ENCODE measurements at places on chromosomes 16 and 17. TPM values are rescaled to one million over a fixed set of nuclear protein-coding genes. Genes with fewer than 3 reads are reported as not detected.

SMIM5 gene
- 5.1 TPM for polyA plus RNA-seq

PTX4 gene
- polyA plus RNA-seq: not detected

- no peak for DNase-seq
These were observed at the start of gene TEKT5 for GRCh38 chr16:10694830-10695229. TEKT5 (minus strand) TSS chr16:10694930; CDS start chr16:10694873, 57 bp downstream.

PRR14 gene
- 50.1 TPM for polyA plus RNA-seq

TMEM204 gene
- polyA plus RNA-seq: 15.7 TPM

PYCARD gene
- 7.3 TPM for polyA plus RNA-seq

GRCh38 chr16:54817432-54817831 lies 113.2 kb upstream of the IRX5 start:
- no peak for DNase-seq

DNA sequence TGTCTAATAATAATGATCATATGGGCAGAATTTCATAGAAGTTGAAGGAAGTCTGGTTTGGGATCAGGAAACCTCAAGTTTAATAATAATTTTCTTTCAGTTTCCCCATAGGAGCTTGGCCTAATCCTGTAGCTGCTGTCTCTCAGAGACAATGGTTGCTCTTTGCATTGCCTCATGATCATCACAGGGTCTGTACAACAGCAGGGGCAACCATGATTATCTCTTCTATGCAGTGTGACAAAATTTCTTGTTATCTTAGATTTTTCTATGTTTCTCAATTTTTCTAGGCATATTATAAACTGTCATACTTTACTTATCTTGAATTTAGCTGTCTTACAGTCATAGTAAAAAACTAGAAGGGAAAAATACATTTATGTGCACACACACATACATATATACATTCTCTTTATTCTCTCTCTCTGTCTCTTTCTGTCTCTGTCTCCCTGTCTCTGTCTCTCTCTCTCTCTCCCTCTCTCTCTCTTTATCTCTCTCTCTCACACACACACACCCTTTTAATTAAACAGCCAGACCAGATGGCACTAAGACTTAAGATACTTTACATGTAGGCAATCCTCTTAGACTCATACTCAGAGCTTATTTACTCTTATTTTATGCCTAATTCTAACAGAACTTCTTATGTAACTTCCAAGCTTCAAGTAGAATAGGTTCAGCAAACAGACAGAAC lies 30.5 kb downstream of the SMIM36 start:
- no peak for DNase-seq

DNA sequence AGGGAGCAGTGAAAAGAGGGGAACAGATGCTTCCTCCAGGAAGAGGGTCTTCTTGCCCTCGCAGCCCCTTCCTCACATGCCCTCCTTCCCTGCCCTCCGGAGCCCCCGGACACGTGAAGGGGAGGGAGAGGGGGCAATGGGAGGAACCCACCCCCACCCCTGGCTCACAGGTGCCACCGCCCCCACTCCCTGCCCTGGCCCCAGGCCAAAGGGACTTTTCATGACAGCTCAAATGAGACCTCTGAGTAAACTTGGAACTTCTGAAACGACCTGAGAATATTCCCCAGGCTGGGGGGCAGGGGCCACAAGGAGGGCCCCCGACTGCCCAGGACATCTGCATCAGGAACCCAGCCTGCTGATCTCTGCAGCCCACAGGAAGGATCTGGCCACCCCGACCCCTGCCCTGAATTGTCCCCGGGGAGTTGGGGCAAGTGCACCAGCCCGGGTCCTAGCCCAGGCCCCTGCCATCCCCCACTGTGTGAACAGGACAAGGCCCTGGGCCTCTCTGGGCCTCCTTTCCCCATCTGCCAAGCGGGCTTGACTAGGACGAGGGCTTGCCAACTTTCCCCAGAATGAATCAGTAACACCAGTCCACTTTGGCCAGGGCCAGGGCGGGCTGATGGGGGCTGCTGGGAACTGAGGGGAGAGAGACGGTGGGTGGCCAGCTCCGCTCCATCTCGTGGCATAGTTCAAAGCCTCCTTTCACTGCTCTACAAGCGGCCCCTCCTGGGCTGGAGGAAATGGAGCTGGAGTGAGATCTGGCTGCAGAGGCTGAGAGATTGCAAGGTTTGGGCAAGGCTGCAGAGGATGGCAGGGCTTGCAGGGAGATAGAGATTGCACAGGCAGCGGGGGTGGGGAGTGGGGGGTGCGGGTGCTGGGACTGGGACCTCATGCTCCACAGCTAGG lies 3.8 kb downstream of the IL21R start:
- no peak for DNase-seq

DNA sequence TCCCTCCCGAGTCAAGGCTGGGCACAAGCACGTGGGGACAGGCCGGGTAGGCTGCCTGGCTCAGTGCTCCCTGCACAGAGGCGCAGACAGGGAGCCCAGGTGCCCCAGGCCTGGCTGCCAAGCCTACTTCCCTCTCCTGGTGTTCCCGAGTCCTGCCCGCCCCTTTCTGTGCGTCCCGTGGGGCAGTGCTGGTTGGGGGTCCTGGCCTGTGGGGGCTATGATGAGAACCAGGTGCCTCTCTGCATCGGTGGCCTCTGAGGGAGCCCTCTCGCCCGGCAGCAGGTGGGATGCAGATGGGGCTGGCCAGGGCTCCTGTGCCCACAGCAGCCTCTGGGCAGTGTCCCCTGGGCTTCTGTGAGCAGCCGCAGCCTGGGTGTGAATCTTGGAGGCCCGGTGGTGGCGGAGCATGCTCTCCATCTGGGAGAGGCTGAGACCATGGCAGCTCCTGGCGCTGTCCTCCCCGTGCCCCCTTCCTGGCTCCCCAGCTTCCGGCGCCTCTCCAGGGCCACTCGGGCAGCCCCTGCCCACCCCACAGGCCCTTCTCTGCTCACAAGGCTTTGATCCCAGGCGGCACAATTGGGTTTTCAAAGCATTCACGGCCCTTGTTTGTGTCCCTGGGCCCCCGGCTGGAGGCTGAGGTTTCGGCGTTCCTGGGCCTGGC lies 7.2 kb downstream of the CENPX start:
- DNase-seq: no peak

DNA sequence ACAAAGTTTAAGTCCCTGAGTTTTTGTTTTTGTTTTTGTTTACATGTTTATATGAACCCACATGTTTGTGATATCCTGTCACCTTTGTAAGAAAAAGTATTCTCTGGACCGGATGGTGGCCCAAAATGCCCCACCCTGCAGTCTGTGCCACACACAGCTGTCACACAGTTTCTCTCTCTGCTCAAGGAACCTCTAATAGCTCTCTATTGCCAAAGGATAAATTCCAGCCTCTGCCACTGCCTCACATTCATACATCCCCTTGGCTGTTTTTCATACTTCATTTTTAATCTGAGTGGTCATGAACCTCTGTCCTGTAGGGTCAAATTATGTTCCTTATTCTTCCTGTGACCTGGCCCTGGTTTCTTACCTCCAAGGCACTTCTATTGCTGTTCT lies 520.3 kb upstream of the CDH5 start:
- no peak for DNase-seq

DNA sequence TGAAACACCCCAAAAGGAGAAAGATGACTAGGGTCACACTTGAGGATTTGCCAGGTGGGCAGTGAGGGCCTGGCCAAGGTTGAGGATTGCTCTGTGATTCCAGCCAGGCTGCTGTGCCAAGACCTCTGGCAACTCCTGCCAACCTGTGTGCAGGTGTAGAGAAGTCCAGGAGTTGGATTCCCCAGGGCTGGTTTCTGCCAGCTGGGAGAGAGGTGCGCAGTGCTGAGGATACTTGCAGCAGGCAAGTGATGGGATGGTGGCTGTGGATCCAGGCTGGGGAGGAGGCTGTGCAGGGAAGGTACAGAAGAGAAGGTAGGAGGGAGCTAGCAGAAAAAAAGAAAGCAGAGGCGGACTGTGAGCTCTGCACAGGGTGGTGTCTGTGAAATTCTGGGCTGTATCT lies 6.6 kb downstream of the RIPOR1 start:
- DNase-seq: no peak

KRTAP2-3 gene
- not detected for polyA plus RNA-seq

TBC1D3H gene
- not detected for polyA plus RNA-seq

GRCh38 chr17:32253117-32253611 lies 12.5 kb upstream of the RHBDL3 start:
- peak; percentile 73 for DNase-seq

GRCh38 chr17:67239597-67239996 lies 5.4 kb downstream of the HELZ start:
- DNase-seq: no peak

DNAI2 gene
- 0.12 TPM for polyA plus RNA-seq

SDK2 gene
- polyA plus RNA-seq: 9.3 TPM

- DNase-seq: no peak
These were observed 16.6 kb downstream of the LDHD start for GRCh38 chr16:75099738-75100602.

DNA sequence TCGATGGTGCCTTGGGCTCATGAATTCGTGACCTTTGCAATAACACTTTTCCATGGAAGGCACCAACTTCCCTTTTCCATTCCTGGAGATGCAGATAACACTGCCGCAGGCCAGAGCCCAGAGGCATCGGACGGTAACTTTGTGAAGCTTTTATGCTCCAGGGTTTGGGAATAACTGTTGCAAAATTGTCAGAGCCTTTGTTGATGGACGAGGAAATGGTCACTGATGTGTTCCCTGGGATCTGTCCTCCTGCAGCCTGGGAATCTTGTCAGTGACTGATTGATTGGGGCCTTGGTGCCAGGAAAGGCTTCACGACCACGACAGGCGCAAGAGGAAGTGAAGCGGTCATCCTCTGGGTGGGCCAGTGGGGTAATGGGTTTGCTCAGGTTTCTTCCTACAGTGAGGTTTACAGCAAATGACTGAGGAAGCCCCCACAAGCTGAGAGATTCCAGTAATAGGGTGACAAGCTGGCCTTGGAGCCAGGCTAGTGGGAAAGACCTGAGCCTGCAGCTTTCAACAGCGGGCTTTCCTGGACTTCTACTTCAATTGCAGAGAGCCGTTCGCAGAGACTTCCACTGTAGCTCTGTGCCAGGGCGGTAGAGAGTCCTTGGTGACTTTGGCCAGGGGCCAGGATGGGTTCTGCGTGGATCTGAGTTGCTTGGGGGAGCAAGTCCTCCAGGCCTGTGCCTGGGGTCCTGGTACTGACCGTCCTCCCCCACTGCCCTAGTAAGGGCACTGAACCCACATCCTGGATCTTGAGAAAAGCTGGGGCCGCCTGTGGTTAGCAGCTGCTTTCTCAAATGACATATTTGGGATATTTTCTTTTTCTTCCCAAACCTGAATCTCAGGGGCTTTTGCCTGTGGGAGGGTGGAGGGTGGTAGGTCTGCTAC lies 37.6 kb downstream of the PGS1 start:
- no peak for DNase-seq

- no peak for DNase-seq
These were observed 69.2 kb downstream of the CDK12 start for GRCh38 chr17:39530513-39530912.

- DNase-seq: no peak
These were observed 12.9 kb upstream of the SLC39A11 start for GRCh38 chr17:73105431-73105830.

GRCh38 chr16:9526791-9527190 lies 435.3 kb downstream of the HAPSTR1 start:
- no peak for DNase-seq

GRCh38 chr16:54511222-54511731 lies 224.7 kb upstream of the IRX3 start:
- DNase-seq: no peak

- no peak for DNase-seq
These were observed 3.2 kb upstream of the SLC47A2 start for GRCh38 chr17:19719355-19720209.

- DNase-seq: no peak
These were observed 26.3 kb downstream of the VPS53 start for GRCh38 chr17:688100-688989.

DNA sequence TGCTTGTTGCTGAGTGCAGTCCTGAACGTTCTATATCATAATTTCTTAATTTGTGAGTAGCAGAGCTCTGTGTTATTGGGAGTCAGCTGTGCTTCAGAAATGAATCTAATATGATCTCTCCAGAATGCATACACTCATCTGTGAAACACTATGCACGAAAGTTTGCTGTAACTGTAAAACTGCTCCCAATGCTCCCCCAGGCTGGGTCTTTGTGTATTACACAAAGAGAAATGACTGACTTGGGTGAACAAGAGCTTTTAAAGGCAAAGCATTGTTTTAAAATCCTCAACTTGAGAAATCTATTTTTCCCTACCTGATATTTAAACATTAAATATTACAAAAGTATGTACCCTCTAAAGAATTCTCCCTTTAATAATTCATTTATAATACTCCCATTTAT lies 636.7 kb upstream of the KIF2B start:
- no peak for DNase-seq

- DNase-seq: no peak
These were observed 34.7 kb upstream of the AKAP1 start for GRCh38 chr17:57050306-57050705.

ANKS4B gene
- polyA plus RNA-seq: 6.0 TPM

GRCh38 chr17:27747462-27748359 lies 52.6 kb downstream of the NOS2 start:
- no peak for DNase-seq

VMO1 gene
- 0.33 TPM for polyA plus RNA-seq

CFAP97D1 gene
- polyA plus RNA-seq: 0.10 TPM

- no peak for DNase-seq
These were observed 16.2 kb upstream of the STAT3 start for GRCh38 chr17:42404326-42405055.

DNA sequence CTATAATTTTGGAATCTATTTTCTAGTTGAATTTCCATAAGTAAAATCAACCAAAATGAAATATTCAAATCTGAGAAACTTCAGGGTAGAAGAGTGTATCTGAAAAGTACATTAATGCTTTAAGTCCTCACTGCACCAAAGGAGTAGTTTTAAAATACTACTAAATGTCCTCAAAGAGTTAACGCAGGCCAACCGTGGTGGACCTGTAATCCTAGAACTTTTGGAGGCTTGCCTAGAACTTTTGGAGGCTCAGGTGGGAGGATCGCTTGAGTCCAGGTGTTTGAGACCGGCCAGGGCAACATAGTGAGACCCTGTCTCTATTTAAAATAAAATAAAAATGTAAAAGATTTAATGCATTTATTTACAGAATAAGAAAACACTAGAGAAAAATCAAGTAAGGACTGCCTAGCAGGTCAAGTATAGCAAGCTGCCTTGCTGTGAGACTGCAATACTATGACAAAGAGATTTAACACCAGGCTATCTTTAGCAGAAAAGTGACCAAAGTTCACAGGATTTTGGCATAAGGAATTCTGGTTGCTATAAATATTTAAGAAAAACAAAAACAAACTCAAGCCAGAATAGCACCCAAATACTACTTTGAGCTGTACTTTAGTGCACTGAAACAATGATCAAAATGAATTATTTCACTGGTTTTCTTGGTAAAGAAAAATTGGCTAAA lies 41.0 kb downstream of the CHCT1 start:
- DNase-seq: peak; percentile 28

USP6 gene
- polyA plus RNA-seq: 13.8 TPM

- DNase-seq: no peak
These were observed 31.7 kb downstream of the OSBPL7 start for GRCh38 chr17:47789611-47790561.

DNA sequence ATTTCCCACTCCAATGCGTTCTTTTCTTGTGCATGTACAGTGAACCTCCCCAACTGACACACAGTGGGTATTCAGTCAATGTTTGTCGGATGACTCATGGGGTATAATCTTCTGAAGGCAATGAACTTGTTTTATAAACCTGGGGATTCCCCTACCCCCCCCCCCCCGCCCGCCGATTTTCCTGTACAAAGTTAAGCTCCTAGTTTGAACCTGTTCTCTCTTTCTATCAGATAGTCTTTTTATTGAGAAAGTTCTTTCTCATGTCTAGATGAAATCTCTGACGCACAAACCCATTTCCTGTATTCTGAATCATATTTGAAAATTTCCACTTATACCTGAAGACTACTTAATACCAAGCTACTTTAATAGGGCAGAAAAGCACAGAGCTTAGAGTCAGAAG lies 338.3 kb downstream of the CA10 start:
- DNase-seq: no peak

GRCh38 chr16:9091867-9092281 lies 430 bp downstream of the HAPSTR1 start:
- peak; percentile 14 for DNase-seq
